H1 (cell line): ENCODE measurements at places on chromosomes 16 and 17. TPM values are rescaled to one million over a fixed set of nuclear protein-coding genes. Genes with fewer than 3 reads are reported as not detected.

Gene QRICH2
- 2.8 and 3.2 TPM in 2 replicates for total RNA-seq

Gene KRT33A
- total RNA-seq: not detected in 2 replicates

Gene ITPRIPL2
- total RNA-seq: 3.3 and 3.4 TPM in 2 replicates

Gene SLC35G6
- not detected in 2 replicates for total RNA-seq

Gene ST6GALNAC2
- not detected in 2 replicates for total RNA-seq

Gene DOC2B
- total RNA-seq: 3.3 and 4.0 TPM in 2 replicates

Gene PLA2G10
- total RNA-seq: 0.54 and 0.60 TPM in 2 replicates

DNA sequence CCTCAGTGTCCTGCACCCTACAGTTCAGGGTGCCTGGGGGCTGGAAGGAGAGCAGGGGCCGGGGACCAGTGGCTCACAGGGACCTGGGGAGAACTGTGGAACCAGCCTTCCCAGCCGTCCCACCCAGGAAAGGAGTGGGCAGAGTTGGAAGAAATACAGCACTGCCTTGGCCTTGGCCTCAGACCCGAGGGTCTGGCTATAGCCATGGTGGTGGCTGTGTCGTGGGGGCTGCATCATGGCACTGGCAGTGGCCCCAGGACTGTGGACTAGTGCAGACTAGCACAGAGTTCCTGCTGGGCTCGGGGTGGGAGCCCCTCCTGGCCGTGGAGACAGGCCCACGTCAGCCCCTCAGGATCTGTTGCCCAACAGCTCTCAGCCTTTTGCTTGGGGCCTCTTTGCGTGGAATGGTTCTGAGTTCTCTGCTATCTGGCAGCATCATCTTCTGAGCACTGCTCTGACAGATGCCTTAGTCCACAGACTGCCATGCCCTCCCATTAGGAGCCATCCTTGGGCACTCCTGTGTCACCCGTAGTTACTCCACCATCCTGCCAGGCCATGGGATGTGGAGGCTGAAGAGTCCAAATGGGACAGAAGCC, 12.6 kb upstream of the DNASE1 start:
- DNase-seq: peak; percentile 34

DNA sequence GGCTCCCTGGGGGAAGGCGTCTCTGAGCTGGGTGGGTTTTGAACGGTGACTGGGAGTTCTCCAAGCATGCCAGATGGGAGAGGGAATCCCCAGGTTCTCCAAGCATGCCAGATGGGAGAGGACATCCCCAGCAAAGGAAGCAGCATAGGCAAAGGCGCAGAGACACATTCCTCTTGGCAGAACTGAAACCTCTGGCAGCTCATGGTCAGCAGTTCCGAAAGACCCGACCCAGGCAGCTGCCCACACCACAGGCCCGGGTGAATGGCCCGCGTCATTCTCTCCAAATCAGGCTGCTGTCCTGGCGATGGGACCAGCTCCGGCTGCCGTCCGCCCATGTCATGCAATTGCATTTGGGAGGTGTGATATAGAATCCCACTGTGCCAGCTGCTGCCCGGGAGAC, 8.0 kb downstream of the ZNF469 start:
- DNase-seq: no peak

- no peak for DNase-seq
These were observed 27.9 kb upstream of the LRRC37A3 start for GRCh38 chr17:64947152-64947551.

GRCh38 chr17:48102798-48103715, 1.8 kb upstream of the CBX1 start:
- no peak for DNase-seq

DNA sequence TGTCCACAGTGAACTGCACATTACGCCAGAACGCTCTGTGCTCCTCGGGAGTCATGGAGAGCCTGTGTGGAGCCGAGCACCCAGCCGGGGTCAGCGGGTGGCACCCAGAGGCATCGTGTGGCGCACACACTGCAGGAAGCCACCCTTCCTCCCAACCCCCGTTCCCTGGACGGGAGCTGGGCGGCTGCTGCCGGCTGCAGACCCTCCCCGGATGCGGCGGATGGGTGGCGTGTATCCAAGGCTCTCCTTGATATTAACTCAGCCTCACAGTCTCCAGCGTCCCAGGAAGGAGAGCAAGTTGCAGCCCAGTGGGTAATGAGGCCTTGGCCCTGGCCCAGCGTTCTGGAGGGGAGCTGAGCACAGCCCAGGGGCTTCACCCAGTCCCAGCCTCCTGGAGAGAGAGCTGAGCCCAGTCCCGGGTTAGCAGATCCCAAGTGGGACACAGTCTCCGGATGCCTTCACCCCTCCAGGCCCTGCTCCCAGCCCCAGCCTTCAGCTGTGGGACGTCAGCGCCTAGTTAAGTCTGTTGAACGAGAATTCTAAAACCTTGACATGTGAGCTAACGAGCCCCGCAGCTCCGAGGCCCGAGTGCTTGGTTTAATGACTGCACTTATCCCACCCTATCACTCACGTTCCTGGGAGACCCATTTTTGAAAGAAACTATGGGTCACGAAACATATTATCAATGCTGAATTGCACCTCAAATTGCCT, 86.6 kb downstream of the TBC1D16 start:
- DNase-seq: peak; percentile 63

DNA sequence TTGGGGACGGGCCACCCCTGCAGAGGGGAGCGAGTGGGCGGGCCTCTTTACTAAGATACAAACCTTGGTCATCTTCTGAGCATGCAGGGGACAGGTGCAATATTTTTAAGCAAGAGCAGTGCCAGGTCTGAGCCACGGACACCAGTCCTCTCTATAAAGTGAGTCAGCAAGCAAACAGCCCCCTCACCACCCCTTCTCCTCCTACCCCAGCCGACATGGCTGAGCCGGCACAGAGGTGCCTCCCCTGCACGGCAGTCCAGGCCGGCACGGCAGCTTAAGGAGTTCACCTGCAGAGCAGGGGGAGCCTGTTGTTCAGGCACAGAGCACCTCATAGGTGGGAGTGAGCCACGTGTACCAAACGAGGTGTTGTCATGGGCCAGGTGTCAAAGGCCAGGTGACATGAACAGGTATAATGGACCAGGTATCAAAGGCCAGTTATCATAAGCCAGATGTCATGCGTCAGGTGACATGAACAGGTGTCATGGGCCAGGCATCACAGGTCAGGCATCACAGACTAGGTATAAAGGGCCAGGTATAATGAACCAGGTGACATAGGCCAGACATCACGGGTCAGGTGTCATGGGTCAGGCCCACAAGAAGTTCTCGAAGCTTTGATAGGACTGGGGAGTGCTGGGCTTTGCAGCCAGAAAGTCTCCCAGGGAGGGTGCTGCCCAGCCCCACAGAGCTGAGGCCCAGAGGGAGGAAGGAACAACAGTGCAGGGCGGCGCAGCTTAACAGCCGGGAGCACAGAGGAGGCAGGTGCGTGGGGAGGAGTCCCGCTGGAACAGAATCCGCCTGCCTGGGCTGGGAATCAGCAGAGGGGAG, 42.6 kb upstream of the ZNF469 start:
- DNase-seq: no peak

GRCh38 chr16:775236-775796, 12.9 kb downstream of the RPUSD1 start:
- no peak for DNase-seq
